ENCODE measurements at places on chromosomes 4 and X. TPM values are rescaled to one million over a fixed set of nuclear protein-coding genes. Genes with fewer than 3 reads are reported as not detected.

GRCh38 chr4:173217727-173218126 is 49.1 kb downstream of the GALNT7 start:
- peak; percentile 55 for DNase-seq

DNA sequence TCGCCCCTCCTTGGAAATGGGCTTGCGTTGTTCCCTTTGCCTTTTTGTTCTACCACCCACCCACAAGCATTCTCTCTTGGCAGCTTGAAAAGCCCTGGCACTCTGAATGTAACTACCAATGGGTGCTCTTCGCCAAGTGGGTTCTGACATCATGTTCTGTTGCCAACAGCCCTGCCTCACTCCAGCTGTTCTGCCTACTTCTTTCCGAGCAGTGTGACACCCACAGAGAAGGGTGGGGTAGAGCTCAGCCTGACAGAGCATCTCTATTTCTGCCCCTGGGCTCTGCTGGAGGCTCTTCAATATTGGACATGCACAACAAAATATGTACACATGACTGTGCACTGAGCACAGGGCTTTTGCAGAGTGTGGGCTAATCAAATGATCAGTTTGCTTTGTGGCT is 15.6 kb upstream of the EXOSC9 start:
- peak; percentile 39 for DNase-seq

DNA sequence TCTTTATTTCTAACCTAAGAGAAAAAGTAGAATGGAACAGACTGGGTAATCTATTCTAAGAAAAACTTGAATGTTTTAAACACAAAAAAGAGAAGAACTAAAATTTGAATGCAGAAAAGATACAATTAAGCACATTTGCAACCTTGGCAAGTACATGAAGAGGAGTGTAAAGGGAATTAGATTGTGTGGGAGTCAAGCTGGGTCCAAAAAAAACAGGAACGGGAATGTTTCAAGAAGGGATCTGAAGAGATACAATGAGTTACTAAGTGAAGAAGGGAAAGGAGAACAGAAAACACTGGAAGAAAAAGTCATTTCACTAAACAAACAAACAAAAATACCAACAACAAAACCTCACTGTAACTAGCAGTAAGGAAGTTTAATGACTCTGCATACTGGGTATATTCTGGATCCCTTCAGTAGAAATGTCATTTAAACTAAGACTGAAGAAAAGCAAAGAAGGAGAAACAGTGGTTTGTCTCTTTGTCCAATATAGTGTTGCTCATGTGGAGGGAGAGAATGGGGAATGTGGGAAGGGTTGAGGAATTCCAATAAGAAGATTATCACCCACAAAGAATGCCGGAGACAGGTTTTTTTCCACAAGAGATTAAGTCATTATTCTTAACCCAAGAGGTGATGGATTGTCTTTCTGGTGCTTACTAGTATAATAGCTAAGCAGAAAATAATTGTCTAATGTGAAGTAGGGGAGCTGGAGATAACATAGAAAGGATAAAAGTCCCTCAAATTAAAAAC is 50.4 kb upstream of the PTPN13 start:
- peak; percentile 89 for DNase-seq

DNA sequence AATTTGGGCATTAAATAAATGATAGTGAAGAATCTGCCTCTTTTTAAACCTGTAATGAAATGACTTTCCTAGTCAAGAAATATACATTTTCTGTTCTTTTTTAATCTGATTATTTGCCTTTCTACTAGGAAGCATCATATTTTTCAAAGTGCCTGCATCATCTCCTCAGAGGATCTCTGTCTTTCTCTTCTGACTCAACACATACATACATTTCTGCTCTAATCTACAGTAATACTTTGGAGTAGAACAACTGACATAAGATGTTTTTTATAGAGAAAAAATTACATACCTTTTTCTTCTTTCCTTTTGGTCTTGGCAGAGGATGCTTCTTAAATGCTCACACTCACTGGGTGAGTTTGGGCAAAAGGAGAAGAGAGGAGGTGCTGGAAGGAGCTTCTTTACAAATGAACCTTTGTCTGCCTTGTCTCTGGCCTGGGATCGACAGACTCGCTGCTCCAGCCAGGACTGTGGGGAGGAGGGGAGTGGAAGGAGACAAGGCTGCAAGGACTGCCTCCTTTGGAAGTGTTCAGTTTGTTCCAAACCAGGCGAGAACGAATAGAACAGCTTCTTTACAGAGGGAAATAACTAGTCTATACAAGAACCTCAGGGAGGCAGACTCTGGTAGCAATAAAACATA is at the start of gene SCRG1:
Gene SCRG1 (minus strand): TSS at position 338 of the 637 bp plus-strand sequence. CDS start 7,702 bp downstream, outside the sequence.
- no peak for DNase-seq

- no peak for DNase-seq
Measured at GRCh38 chr4:25551605-25552004, 104.0 kb upstream of the SLC34A2 start.

DNA sequence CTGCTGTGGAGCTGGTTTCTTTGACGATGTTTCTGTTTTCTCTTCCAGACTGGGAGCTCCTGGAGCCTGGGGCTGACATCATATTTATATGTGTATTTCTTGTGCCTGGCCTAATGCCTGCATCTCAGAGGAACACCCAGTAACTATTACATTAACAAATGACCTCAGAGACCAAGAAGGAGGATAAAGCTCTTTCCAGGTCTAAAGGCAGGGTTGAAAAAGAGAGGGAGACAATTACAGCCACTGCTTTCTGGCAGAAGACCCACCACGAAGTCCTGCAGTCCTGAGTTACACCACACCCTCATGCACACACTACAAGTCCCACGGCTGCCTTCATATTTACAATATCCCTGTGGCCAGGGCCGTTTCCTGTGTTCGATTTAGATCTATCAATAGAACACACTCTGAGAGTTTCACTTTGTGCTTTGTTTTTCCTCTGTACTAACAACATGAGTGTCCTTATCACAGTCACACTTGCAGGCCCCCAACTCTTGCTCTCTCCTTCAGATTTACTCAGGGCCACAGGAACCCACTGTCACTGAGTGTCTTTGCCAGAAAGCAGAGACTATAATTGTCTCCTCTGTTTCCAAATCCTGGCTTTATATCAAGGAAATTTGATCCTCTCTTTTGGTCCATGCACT is 535.5 kb downstream of the MID1IP1 start:
- peak; percentile 62 for DNase-seq

DNA sequence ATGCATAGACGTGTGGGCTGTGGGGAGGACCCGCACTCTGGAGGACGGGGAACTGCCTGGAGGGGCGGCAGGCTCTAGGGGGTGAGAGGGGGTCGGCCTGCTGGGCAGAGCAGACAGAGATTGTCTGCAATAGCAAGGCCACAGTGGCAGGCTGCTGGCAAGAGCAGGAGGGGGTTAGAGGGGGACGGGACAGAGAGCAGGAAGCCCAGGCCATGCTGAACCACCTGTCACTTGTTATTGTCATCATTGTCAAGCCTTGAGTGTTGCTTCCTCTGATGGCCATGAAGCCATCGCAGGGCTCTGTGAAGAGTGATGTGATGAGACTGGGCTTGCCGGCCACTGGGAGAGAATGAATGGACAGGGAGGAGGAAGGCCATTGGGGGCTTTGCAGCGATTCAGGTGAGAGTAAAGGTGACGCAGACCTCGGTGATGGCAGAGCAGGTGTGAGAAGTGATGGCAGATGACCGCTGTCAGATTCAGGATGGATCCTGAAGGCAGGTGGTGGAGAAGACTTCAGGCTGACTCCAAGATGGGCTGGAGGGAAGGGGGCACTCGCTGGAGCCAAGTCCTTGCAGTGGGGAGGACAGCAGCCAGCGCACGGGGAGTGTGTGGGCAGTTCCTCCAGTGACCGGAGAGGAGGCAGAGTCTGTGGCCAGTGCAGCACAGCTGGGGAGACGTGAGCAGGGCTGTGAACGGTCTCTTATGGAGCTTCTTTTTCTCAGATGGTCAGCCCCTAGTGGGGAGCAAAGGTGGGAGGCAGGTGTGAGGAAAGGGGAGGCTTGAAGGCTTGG is 43.6 kb downstream of the HTT-AS start:
- no peak for DNase-seq

DNA sequence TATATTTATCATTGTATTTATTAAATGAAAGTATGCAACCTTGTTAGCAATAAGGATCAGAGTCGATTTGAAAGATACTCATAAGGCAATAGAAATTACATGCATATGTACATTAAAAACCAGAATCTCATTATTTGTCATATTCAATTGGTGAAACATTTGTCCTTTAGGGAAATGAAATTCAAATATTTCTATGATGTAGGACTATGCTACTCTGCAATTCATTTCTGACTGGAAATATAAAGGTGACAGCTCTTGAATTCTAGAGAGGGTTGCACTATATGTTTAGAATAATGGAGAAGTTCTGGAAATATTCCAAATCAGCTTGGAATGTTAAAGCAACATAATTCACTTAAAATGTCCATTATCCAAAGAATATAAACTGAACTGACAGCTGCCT is 1519.8 kb downstream of the ARAP2 start:
- no peak for DNase-seq

GRCh38 chr4:176150356-176150682 is 45.1 kb downstream of the SPATA4 start:
- DNase-seq, result peak; percentile 72

GRCh38 chr4:88291003-88291402 is 6.6 kb upstream of the PPM1K start:
- peak; percentile 47 for DNase-seq

- no peak for DNase-seq
Measured at GRCh38 chrX:33171041-33171440, 40.3 kb downstream of the DMD start.

- no peak for DNase-seq
Measured at GRCh38 chrX:124426288-124427169, 80.2 kb downstream of the SH2D1A start.

- DNase-seq, result peak; percentile 73
Measured at GRCh38 chr4:170089668-170090351, at the start of gene AADAT. AADAT (minus strand) TSS chr4:170089956; CDS start chr4:170089690, 266 bp downstream.

DNA sequence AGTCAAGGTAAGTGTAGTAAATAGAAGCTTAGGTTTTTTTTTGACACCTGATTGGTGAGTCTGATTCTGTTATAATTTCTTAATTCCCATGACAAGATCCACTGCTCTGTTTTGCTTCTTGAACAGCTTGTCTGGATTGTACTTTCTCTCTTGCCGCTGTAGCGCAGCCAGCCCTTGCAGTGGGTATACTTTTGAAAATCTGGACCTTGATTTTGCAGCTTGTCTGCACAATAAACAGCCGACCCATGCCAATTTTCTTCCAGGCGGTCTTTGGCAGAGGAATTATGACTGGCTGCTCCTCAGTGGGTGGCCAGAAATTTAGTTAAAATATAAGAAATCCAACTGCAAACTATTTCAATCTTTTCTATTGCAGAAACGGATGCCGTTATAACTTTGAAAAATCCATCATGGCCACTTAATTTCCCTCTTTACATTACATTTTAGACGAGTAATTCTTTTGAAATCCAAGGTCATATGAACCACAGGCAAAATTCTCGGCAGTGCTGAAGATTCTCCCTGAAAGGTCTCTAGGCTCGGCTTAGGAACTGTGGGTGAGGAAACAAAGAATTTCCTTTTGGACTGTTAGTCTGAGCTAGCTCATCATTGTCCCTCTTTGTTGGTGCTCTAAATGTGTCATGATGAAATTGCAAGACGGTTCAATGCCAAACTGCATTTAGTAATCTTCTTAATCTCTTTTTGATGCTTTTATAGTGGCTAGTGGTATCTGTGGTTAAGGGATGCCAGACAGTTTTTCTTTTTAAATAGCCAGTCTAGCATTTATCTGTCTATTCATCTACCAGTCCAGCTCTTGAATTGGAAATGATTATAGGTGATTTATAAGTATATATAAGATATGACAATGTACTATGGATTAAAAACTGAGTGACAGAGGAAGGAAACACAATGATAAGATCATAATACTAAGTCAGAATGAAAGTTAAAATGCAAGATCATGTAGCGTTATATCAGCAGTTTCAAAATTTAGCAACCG is 31.5 kb upstream of the PTTG2 start:
- peak; percentile 53 for DNase-seq

DNA sequence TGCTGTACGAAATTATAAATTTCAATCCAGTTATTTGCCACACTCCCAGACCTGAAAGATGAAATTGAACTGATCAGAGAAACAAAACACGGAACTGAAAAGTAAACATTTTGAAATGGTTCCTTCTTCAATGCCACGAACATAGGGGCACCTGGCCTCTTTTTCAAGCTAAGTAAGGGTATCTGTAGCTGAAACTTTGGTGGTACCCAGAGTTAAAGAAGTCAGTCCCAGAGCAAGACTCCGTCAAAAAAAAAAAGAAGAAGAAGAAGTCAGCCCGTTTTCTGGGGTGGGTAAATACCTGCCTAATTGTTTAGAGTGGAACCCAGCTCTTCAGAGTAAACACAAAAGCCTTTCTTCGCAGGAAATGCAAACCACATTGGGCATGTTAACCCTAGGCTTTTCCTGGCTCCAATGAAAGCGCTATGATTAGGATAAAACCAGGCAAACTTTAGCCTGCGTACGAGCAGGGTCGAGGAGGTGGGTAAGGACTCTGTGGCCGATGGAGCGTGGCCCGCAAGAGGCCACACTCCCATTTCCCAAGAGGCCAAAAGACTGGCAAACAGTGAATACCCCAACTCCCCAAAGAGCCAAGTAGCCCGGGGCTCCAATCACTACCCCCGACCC is 1.3 kb downstream of the ANTXR2 start:
- no peak for DNase-seq

GRCh38 chr4:185950891-185951290 is 118.1 kb upstream of the TLR3 start:
- peak; percentile 71 for DNase-seq

GRCh38 chr4:13524504-13525243 is 19.6 kb downstream of the NKX3-2 start:
- DNase-seq, result peak; percentile 73

DNA sequence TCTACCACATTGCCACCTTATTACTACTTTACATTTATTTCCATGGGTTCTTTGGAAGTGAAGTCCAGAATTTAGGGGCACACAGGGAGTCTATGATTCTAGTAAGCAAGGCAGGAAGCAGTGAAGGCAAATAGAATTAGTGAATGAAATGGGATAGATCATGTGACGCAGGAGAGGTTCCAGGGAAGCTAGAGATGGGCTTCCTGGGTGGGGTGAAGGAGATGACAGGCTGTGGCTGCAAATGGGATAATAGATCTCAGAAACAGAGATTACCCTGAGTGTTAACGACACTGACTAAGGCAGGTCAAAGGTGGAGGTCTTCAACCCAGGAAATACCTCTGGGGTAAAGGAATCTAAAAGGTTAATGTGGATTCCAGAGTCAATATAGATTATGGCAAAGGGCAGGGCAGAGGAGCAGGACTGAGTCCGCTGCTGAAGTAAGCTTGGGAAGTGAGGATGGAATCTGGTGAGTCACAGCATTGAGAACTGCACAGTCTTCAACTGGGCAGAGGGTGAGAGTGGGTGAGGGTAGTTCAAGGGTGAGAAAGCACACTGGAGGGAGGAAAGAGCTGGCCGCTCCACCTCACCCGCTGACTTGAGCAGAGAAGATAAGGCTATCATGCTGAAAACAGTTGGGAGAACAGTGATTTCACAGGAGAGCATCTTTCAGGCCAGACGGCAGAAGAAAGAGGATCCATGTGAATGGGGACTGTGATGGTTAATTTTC is 70.8 kb downstream of the ANXA3 start:
- DNase-seq, result peak; percentile 81

GPR50 gene
- not detected for total RNA-seq

TRIM61 gene
- total RNA-seq, result 4.5 TPM

CFI gene
- total RNA-seq, result 10.2 TPM

PCDH18 gene
- total RNA-seq, result 542 TPM

PAGE2B gene
- not detected for total RNA-seq

CT47B1 gene
- not detected for total RNA-seq

XG gene
- total RNA-seq, result 1.3 TPM

SMARCA1 gene
- total RNA-seq, result 53.3 TPM

TAF7L gene
- total RNA-seq, result 0.33 TPM

IBSP gene
- not detected for total RNA-seq

TAPT1 gene
- 15.9 TPM for total RNA-seq

CEP135 gene
- total RNA-seq, result 5.9 TPM

GAGE1 gene
- not detected for total RNA-seq

PAGE5 gene
- total RNA-seq, result 0.66 TPM

Data from fibroblast of lung (primary cell).